ENCODE measurements at places on chromosomes 3 and 15.

DNA sequence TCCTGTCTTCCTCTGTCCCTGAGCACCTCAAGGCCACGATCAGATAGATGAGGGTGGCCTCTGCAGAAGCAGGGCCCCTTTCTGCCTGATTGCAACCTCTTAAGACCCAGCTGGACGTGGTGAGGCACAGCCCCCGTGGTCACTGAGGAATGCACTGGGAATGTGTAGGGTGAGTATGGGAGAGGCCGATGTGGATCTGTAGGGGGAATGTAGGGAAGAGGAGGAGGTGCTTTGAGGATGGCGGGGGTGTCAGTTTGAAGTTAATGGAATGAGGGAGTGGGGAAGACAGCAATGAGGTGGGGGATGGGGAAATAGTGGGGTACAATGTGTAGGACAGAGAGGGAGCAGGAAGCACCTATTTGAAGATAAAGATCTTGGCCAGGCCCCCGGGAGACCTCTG lies 785 bp upstream of the IQCF5 start:
- DNase-seq: no peak

- DNase-seq: no peak
Observed at GRCh38 chr3:20528180-20528770, 342.3 kb upstream of the SGO1 start.

GRCh38 chr3:183745300-183746098 lies 47.9 kb downstream of the YEATS2 start:
- no peak for DNase-seq

- DNase-seq: no peak
Observed at GRCh38 chr3:89787979-89788378, 680.6 kb downstream of the EPHA3 start.

DNA sequence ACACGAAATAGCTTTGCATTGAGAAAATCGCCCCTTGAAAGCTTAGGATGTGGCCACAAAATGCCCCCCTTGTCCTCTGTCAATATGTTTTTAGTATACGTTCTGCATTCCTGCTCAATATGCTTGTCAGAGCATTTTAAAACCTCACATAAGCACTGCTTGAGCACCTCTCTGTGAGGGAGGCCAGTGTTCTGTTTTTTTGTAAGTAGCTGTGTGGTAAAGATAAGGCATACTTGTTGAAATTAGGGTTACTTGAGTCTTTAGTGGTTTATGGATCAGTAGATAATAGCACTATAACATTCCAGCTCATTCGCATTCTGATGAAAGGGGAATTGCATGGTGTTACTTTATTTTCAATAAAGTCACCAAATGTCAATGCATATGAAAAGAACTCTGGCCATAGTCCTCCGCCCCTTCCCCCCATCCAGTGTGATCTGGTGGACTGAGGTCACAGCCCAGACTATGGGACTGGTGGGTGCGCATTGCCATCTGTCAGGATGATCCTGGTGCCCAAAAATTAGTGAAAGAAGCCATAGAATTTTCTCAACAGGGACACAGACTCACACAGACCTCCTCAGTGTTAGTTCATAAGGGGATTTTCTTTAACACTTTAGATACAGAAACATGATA lies 33.1 kb downstream of the IL1RAP start:
- DNase-seq: no peak

- no peak for DNase-seq
Observed at GRCh38 chr15:88061452-88061851, 195.1 kb downstream of the NTRK3 start.

Data from activated CD8-positive, alpha-beta T cell treated with anti-CD3 and anti-CD28 coated beads for 36 hours (primary cell).